Activated CD4-positive, alpha-beta T cell treated with anti-CD3 and anti-CD28 coated beads, Interleukin-2, amount 50 U/mL, for 4 hours (primary cell): ENCODE measurements at places on chromosomes 7 and 10.

DNA sequence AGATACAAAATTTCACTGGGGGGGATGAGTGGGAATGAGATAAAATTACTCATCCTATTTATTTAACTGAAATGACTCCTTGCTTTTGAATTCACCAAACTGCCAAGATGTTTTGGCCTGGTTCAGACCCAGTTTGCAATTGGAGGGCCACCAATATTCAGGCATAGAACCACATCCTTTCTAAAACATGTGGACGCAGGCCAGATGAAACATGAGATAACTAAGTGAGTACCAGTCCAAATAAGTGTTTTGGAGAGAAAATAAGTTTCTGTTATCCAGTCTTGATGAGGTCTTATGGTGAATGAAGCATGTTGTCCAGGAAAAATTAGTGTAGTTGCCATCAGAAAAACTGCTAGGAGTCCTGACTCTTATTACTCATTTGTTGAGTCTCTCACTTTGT is 36.3 kb upstream of the PDK4 start:
- no peak for DNase-seq

GRCh38 chr7:47741984-47742383 is 160.1 kb upstream of the TNS3 start:
- no peak for DNase-seq

DNA sequence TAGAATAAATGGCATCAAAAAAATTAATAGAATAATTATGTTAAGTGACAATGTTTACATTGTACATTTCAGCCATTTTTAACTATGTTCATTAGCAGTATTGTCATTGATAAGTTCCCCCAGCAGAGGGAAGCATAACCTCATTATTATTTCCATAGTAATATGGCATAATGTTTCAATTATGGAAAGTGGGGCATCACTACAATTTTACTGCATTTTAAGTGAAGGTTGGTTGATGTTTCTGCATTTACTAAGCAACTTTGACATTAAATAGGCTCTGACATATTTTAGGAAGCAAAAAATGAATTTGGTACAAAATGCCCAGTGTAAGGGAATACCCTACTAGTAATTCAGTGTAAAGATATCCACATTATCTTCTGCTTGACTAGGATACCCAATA is 218.3 kb downstream of the SEMA3A start:
- DNase-seq, result no peak

- DNase-seq, result no peak
Measured at GRCh38 chr10:17431871-17432311, 22.5 kb downstream of the ST8SIA6 start.

DNA sequence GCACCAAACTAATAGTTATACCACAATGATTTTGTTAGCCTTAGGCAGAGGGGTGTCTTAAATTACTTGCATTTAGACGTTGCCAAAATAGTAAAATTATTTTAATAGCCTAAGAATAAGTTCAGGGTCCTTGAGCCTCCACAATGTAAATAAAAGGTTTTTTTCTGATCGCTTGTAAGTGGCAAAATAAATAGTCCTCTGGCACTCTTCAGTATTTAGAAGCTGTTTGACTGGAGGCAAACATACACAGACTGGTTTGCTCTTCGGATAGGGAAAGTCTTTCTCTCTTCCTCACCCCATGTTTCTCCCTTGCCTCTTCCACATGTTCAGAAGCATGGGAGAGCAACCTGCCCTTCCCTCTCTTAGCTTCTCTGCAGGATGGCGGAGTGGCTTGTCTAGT is 49.5 kb upstream of the FAM180A start:
- DNase-seq, result no peak
